ENCODE measurements at places on chromosomes 4 and X. TPM values are rescaled to one million over a fixed set of nuclear protein-coding genes. Genes with fewer than 3 reads are reported as not detected.

DNA sequence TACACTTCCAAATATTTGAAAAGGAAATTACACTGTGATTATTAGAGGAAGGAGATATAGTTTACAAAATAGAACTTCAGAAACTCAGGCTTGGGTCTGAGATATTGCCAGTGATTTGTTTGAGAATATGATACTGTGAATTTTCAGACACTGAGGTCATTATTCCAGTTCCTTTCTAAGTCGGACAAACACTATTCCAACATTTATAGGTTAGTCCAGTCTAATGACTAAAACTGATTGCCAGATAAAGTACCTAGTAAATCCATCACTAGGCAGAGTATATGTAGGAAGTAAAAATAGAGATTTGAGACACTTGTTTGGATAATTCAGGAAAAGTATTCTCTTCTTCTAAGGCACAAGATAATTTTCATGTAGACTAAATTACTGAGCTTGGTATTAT is 13.2 kb downstream of the MTTP start:
- DNase-seq = no peak

Gene ARHGAP6
- 0.48 TPM for total RNA-seq

Gene ADH7
- not detected for total RNA-seq

- peak; percentile 58 for DNase-seq
Measured at GRCh38 chr4:110020139-110020538, 107.5 kb downstream of the EGF start.

GRCh38 chrX:72304877-72305276 is 837 bp downstream of the CITED1 start:
- DNase-seq = peak; percentile 57

Gene RXFP1
- not detected for total RNA-seq

GRCh38 chrX:63686878-63687714 is 97.9 kb downstream of the ARHGEF9 start:
- DNase-seq = peak; percentile 57

Gene GAGE12H
- not detected for total RNA-seq

GRCh38 chr4:180156684-180157083 is 2086.5 kb upstream of the TENM3 start:
- DNase-seq = no peak

GRCh38 chr4:11409632-11410031 is 19.1 kb downstream of the HS3ST1 start:
- no peak for DNase-seq

DNA sequence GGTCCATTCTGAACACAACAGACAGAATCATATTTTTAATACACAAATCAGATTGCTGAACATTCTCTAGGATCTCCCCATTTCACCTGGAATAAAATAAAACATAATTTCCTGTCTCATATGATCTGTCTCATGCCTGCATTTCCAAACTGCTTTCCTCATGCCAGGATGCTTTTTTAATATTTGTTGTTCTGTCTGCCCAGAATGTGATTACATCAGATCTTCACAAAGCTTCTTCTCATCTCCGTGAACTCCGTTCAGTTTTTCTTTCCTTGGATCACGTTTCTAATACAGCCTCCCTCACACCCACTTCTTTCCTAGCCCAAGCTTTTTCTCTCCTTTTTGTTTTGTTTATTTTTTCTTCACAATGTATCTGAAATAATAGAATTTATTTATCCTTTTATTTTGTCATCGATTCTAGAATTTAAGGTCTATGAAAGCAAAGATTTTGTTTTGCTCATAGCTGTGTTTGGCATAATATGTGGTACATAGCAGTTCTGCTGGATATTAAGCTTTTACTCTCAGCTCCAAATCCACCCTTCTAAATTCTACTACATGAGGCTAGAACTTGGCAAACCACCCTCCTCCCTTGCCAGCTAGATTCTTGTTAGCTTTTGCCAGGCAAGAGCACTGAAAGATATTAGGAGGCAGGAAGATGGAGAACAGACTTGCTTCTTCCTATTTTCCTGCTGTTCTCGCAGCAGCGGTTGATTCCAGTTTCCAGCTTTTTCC is 165.5 kb upstream of the SLIT2 start:
- DNase-seq = no peak

GRCh38 chr4:184461711-184462441 is 12.5 kb downstream of the IRF2 start:
- no peak for DNase-seq

DNA sequence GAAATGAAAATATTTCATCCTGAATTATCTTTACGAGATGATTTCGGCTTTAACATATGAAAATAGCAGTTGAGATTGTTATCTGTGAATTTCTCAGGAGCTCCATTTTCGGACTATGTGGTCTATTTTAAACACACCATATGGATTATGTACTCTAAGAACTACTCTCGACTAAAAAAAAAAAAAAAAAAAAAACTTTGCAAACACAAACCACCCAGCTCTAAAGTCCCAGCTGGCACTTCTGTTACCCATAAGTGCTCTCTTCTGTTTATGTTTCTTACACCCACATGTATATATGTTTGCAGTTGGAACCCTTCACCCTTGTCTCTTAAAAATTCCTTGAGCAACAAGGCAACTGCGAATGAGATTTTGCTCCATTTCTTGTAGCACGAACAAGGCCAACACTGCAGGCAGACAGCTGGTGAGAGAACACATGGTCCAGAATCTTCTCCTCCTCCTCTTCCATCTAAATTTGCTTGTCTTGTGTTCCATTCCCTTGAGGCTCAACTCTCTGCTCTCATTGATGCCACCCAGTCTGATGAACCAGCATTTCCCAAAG is 172.7 kb upstream of the HCCS start:
- DNase-seq = no peak

Gene ARR3
- total RNA-seq = not detected

DNA sequence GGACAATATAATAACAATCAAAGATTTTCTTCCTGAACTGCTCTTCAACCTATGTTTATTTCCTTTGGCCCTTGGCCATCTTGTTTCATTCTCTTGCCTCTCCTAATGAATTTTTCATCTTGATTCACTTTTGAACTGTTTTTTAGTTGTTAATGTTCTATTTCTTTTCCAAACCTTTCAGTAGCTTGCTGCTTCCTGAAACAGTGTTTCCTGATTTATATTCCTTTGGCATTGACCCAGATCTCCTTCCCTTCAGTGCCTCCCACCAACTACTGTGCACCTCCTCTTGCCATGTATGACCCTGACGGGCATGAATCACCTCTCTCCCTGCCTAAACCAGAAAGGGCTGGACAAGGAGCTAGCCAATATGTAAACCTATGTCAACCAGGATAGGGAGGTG is 25.6 kb upstream of the SPP1 start:
- DNase-seq = no peak

DNA sequence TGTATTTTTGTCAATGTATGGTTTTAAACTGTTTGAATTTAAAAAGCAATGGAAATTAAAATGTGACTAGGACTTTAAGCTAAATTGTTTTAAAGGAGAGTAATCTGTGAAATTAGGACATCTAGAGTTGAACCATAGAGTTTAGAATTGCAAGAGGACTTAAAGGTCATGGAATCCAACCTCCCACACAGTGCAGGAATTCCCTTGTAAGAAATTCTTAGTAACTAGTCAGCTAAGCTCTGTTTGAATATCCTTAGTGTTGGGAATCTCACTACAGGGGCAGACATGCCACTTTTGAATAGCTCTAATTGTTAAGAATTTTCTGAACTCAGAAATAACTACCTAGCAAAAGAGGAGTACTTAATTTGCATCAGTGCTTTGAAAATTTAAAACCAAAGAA is 292.9 kb downstream of the IL1RAPL1 start:
- no peak for DNase-seq

- DNase-seq = no peak
Measured at GRCh38 chrX:76172325-76172893, 453 bp upstream of the PBDC1 start.

- no peak for DNase-seq
Measured at GRCh38 chr4:84126061-84126787, 372.9 kb downstream of the NKX6-1 start.

Gene ANXA10
- not detected for total RNA-seq

DNA sequence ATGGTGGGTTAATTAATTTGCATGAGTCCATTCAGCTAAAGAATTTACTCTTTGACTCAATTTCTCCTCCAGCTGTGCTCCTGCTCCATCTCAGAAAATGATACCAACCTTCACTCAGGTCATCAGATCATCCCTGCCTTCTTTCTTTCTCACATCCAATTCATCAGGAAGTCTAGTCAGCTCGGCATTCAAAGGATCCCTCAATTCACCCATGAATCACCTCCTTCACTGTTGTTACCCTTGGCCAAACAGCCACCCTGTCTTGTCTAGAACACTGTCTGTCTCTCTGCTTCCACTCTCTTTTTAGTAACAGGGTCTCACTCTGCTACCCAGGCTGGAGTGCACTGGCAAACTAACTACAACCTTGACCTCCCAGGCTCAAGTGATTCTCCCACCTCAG is 337.4 kb upstream of the SFRP2 start:
- no peak for DNase-seq

Gene CLGN
- 7.2 TPM for total RNA-seq

- no peak for DNase-seq
Measured at GRCh38 chr4:176774852-176775251, 17.9 kb downstream of the VEGFC start.

GRCh38 chr4:98657531-98658286 is 702 bp downstream of the TSPAN5 start:
- peak; percentile 79 for DNase-seq

DNA sequence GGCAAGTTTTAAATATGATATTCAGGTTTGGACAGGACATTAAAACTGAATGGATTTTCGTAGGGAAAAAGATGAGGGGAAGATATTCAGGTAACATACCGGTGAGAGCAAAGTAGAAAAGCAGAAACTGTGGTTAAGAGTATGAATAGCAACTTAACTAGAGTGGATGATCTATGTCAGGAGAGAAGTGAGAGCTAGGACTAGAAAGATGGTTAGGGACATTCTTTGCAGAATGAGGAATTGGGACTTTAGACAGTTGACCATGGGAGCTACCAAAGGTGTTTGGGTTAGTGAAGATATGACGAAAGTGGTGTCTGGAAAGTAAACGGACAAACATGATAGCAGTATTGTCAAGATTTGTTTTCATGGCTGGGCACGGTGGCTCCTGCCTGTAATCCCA is 45.2 kb downstream of the ANXA5 start:
- no peak for DNase-seq

- DNase-seq = no peak
Measured at GRCh38 chrX:2220829-2221567, 279.8 kb downstream of the DHRSX start.

Gene ZCCHC18
- 2.5 TPM for total RNA-seq

All from endodermal cell (in vitro differentiated cells).